Fibroblast of skin of left biceps (primary cell): ENCODE measurements at places on chromosomes 1 and 21.

- no peak for DNase-seq
These were observed 182.7 kb upstream of the KLHDC7A start for GRCh38 chr1:18297896-18298648.

GRCh38 chr1:177650947-177651346 lies 318.9 kb downstream of the SEC16B start:
- DNase-seq = no peak

- no peak for DNase-seq
These were observed 24.1 kb downstream of the POGZ start for GRCh38 chr1:151435174-151435573.

DNA sequence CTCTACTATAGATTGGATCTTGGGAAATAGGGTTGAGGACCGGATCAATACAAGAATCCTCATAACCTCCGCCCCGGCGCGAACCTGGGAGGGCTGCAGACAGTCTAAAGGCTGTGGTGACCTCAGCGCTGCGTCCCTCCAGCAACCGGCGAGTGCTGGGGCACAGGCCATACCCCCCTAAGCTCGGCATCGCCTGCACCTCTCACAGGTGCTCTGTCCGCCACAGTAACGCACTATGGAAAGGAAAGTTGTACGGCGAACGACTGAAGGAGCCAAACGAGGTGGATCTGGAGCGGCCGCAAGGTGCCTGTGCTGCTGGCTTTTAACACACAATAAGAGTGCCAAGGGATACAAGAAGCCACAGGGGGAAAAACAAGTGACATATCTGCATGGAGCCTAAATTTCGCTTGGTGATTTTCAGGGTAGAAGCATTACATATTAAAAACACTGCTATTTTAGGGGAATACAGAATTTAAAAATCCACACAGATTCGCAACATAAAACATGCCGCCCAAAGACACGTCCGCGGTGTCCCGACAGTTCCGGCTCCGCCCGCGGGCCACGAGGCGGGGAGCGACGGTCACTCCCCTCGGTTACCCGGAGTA lies 1.4 kb upstream of the RBM15 start:
- no peak for DNase-seq
